Renal cortical epithelial cell (primary cell): ENCODE measurements at places on chromosomes 7 and 10. TPM values are rescaled to one million over a fixed set of nuclear protein-coding genes. Genes with fewer than 3 reads are reported as not detected.

DNA sequence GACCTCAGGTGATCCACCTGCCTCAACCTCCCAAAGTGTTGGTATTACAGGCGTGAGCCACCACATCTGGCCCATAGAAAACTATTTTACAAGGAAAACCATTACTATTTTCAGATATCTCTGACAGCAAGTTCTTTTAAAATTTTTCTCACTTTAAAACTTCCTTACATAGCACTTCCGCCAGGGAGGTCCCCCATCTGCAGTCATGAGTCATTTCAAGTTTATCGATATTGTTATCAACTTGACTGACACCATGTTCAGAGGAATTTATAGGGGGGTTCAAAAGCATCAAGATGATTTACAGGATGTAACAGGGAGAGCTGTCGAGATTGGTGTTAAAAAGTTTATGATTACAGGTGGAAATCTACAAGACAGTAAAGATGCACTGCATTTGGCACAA, 88.8 kb downstream of the NRBF2 start:
- no peak for DNase-seq

DNA sequence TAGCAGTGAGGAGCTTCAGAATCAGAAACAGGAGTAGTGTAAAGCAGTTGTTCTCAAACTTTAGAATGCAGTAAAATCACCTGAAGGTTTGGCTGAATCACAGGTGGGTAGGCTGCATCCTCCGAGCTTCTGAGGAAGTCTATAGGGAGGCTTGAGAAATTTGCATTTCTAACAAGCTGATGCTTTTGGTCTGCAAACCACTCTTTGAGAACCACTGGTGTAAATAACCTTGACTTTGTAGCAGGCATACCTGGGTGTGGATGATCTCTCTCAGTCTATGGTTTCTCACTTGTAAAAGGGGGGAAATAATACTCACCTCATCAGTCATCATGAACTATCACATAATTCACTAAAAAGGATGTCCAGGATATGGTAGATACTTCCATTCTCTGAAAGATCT, 118.1 kb downstream of the SRI start:
- DNase-seq = no peak

GRCh38 chr7:37546677-37547076, 98.0 kb upstream of the ELMO1 start:
- DNase-seq = no peak

Gene NPY4R
- total RNA-seq = 1.9 TPM in 1 of 2 replicates, not detected in the other
